ENCODE measurements at places on chromosomes 12 and 14. TPM values are rescaled to one million over a fixed set of nuclear protein-coding genes. Genes with fewer than 3 reads are reported as not detected.

DNA sequence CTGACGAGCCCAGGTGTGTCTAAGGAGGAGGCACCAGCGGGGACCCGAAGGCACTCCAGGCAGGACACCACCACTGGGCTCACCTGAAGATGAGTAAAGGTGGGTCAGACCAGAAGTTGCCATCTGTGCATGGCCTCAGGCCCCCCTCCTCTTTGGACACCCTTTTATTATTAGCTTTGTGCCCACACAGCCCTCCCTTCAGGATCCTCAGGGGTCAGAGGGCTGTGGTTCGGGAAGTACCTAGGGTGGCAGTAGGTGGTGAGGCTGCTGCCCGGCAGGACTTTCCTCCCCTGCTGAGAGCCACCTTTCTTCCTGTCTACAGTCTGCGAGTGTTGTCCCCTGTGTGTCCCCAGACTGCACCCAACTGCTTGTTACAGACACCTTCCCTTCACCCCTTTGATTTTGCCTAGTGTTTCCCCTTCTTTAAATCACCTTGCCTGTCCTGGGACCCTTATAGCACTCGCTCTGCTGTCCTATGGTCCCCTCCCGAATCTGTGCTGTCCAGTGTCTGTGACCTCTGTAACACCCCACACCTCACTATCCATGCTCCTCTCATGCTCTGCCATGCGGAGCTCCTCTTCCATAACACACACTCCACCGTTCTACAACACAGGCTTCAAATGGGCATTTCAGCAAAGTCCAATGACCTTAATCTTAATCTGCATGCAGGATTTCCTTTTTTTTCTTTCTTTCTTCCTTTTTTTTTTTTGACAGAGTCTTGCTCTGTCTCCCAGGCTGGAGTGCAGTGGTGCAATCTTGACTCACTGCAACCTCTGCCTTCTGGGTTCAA, 25.7 kb downstream of the SOAT2 start:
- no peak for DNase-seq

DNA sequence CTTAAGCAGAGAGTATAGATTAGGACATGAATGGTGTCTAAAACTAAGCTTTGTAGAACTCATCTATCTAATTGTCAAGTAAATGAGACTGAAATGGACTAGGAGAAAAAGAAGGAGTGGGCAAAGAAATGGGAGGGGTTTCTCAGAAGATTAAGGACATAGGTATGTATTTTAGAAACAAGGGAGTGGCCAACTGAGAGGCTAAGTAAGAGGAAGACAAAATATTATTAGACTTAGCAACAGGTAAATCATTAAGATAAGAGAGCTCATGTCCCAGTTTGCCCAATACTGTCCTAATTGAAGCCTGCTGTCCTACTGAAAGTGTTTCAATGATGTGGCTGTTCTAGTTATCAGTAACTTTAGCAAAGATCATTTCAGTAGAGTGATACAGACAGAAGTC, 171.4 kb downstream of the KITLG start:
- DNase-seq: no peak

- no peak for DNase-seq
Observed at GRCh38 chr14:23370221-23370620, 2.4 kb upstream of the IL25 start.

Gene GLIPR1L1
- total RNA-seq: not detected

GRCh38 chr12:111720457-111720856, 34.6 kb downstream of the ACAD10 start:
- DNase-seq: no peak
